ENCODE measurements at places on chromosomes 5 and 9. TPM values are rescaled to one million over a fixed set of nuclear protein-coding genes. Genes with fewer than 3 reads are reported as not detected.

DNA sequence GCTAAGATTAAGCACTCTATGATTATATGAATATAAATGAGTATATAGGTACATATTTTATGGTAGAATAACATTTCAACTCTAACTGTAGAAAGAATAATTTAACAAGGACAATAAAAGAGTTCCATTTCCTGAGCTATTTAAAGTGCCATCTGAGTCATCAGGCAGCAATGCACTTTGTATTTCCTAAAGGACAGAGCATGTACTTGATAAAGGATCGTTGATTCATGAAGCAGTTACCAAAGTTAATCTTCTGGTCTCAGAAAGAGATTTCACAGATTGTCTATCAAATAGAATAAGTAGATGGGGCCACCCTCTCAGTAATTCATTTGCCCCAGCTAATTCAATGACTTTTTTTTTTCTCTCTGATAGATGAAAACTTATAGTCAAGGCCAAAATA lies 747.8 kb downstream of the CDH18 start:
- ATAC-seq = no peak

GRCh38 chr5:107381189-107381856 lies 289.4 kb downstream of the EFNA5 start:
- no peak for ATAC-seq

DNA sequence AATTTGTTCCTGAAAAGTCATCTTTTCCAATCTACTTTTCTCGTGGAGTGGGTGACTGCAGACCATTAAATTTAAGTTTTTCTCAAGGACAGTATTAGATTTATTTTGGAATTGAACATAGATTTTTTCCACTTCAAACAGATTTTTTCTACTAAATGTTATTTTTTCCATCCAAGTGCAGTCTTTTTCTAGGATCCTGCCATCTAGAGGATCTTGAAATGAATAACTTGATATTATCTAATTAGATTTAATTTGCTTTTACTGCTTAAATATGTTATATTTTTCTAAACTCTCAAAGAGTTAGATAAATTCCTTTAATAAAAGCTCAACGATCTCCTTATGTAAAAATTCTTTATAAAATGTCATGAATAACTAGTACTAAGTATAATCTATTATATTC lies 136.9 kb upstream of the PRR16 start:
- no peak for ATAC-seq

- ATAC-seq = peak; percentile 64
Measured at GRCh38 chr5:122220511-122220910, 91.2 kb downstream of the ZNF474 start.

GRCh38 chr5:174251305-174252000 lies 205.9 kb downstream of the NSG2 start:
- no peak for ATAC-seq

DNA sequence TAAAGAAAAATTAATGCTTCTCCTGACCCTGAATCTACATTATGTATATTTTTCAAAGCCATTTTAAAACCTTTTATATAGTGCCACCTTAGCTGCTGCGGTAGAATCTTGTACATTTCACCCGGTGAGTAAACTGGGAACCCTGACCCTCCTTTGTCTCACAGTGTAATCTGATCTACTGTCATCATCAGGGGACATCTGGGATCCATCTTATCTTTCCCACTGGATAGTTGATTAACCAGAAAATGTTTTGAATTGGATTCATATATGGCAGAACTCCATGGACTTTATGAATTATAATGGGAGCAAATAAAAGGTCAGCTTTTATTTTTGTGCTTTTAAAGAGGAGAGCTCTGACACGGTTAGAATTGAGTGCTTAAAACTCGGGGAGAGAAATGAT lies 95.0 kb downstream of the ADAMTSL1 start:
- ATAC-seq = no peak

DNA sequence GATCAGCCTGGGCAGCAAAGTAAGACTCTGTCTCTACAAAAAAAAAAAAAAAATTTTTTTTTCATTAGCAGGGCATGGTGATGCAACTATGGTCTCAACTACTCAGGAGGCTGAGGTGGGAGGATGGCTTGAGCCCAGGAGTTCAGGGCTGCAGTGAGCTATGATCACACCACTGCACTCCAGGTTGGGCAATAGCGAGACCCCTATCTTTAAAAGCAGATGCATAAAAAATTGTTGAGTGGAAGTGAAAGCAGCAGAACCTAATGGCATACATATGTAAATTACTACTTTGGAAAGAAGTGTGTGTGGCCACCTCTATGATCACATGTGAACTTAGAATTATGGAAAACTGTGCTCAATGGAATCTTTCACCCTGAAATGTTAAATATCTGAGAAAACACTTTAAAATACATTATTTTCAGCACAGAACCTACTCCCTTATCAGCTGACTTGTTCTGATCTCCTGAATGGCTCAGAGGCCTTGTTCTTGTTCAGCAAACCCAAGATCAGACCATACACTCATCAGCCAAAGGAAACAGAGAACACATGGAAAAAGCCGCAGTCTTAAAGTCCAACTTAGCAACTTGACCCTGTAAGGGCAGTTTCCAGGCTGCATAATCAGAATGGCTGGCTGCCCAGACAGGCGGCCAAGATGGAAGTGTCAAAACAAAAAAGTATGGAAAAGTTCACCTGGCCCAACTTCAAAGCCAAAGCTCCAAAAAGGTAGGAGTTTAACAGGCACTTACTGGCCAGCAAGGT lies 56.5 kb downstream of the SIL1 start:
- ATAC-seq = peak; percentile 69

GRCh38 chr5:67206929-67207328 lies 10.3 kb upstream of the CD180 start:
- no peak for ATAC-seq

DNA sequence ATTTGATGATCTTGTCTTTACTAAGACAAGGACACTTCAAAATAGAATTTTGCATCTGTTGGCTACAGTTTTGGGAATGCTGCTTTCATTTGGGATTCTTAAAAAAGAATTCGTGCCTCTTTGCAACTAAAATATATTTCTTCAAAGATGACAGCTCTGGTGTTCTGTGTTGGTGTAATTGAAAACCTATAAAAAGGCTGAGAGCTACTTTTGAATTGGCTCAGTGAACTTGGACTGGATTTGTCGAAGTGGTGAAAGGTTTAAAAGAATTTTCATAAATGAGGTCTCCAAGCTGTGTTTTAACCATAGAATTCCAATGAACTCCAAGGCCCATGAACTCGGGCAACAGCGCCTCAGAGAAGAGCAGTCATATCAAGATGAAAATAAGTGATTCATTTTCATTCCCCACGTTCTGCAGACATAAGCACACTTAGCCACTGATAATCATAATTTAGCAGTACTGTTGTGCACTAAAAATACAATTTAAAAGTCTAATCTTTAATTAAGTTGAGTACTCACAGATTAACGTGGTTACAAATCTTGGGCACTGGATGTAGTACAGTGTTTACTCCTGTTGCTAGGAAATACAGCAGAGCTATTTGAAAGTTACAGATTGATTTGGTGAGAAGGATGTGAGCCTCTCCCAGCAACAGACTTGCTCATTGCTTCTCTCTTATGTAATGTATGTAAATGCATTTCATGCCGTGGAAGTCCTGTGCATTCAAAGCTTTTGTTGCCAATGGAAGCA lies 10.9 kb downstream of the SNCAIP start:
- ATAC-seq = no peak

- no peak for ATAC-seq
Measured at GRCh38 chr9:110337727-110338126, at the start of gene TXNDC8. TXNDC8 (minus strand) TSS chr9:110337863.

GRCh38 chr5:73387601-73388305 lies 60.8 kb downstream of the FOXD1 start:
- ATAC-seq = no peak

DNA sequence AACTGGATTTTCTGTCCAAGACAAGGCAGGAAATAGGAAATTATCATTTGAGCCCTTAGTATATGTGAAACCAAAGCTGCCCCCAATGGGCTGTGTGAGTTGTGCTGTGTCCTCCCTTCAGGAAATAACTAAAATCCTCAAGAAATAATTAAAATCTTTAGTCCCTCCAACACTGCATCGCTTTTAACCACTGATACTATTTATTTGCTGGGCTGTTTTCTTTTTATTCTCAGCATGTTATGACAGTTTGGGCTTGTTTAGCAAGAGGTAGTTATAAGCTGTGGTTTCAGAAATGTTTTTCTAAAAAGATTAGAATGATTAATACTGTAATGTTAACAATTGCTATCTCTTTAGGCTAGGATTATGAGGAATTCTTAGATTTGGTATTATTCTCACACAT lies 187.0 kb upstream of the KCNN2 start:
- no peak for ATAC-seq

DNA sequence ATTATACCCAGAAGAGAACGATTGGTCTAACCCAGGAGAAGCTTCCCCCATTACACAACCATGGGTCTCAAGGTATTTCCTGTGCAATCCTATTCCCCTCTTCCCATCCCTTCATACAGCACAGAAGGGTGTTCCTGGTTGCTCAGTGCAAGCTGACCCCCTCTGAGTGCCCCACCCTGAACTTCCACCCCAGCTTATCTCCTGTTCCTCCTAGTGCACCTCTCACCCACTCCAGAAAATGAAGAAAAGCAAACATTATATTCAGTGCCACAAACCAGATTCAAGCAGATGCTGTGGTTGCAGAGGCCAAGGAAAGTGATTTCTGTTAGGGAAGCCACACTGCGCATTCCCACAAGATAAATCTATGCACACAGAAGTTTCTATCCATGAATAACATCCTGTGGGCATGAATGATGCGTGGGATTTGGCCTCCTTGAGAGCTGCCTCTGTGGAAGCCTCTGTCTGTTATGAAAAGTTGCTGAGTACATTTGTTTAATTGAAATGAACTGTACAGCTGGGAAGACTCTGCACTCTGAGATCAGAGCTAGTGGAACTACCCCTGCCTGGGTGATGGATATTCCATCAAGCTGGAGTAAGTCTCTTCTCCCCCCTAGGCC lies 2.2 kb upstream of the OR2S2 start:
- ATAC-seq = no peak

GRCh38 chr9:79685577-79685976 lies 113.8 kb downstream of the TLE4 start:
- ATAC-seq = no peak

GRCh38 chr9:128115187-128116103 lies 12.1 kb downstream of the PTGES2 start:
- no peak for ATAC-seq

DNA sequence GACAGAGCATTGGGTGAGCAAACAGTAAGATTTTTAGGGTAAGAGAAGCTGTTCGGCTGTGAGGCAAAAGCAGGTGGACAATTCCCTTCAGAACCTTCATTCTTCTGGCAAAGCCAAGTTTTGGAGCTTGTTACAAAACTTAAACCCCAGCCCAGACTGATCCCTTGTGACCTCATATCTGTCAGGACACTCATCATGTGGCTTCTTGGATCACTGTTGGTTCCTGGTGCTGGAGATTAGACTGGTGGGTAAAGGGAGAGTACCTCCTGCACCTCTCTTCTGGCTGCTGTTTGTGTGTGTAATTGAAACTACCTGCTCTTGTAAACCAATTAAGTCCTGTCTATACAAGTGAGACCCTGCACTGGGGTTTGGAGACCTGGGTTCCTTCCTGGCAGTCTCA lies 21.0 kb downstream of the LARP1 start:
- no peak for ATAC-seq

DNA sequence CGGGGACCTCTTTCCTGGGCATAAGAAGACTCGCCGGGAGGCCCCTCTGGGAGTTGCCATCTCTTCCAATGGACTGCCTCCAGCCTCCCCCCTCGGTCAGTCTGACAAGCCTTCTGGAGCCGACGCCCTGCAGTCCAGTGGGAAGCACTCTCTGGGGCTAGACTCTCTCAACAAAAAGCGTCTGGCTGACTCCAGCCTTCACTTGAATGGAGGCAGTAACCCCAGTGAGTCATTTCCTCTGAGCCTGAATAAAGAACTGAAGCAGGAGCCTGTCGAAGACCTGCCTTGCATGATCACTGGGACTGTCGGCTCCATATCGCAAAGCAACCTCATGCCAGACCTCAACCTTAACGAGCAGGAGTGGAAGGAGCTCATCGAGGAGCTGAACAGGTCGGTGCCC lies 28.4 kb upstream of the LTC4S start:
- peak; percentile 53 for ATAC-seq

DNA sequence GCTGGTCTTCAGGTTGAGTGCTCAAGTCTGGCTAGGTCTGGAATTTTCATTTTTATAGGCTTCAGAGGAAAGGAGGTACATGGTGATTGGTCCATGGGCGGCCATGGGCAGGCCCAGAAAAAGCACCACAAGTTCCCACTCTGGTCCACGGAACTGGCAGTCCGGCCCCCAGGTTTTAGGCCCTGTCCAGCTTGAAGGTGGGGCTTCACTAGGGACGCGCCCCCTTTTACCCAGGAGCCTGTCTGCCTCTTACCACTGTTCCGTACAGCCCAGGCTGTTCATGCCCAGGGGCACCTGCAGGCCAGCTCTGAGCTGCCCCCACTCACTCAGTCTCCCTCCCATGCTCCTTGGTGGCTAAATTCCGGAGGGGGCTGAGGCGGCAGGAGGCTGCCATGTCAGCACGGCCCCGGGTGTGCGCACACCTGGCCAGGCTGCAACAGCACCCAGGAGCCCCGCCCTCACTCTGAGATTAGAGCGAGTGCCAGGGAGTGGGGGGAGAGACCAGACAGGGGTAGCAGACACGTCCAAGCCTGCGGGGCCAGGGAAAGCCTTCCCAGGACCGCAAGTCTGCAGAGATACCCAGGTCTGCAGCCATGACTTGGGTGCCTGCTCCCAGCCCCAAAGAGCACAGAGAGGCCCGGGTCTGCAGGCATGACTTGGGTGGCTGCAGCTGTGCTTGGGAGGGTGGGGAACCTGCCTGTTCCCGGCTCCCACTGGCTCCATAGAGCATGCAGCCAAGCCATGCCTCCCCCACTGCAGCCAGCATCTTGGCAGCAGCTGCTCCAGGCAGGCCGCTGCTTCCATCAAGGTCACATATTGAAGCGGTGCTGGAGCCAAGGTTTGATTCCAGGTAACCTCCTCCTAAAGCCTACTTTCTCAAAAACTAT lies 390.2 kb upstream of the SGCD start:
- ATAC-seq = no peak

DNA sequence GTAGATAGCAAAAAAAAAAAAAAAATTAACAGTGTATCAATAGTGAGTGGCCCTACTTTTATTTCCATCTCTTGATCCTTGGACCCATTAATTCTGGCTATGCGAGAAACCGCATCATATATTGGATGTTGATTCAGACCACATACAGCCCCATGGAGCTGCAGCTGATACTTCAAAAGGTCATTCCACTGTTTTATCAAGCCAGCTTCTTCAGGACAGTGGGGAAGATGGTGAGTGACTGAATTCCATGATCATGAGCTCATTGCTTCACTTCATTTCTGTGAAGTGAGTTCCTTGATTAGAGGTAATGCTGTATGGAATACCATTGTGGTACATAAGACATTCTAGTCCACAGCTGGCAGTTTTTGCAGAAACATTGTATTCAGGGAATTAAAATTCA lies 222.9 kb upstream of the MEF2C start:
- no peak for ATAC-seq

The MEF2C gene
- 27.6 TPM for total RNA-seq

The CAMK4 gene
- total RNA-seq = 4.1 TPM

The MELK gene
- not detected for total RNA-seq

The SLC25A25 gene
- 16.7 TPM for total RNA-seq

The TNIP1 gene
- 142 TPM for total RNA-seq

The FIBCD1 gene
- not detected for total RNA-seq

The MYOT gene
- total RNA-seq = 16.6 TPM

The NR6A1 gene
- 0.84 TPM for total RNA-seq

The ZDHHC11B gene
- total RNA-seq = 14.3 TPM
